ENCODE measurements at places on chromosomes 3 and 15. TPM values are rescaled to one million over a fixed set of nuclear protein-coding genes. Genes with fewer than 3 reads are reported as not detected.

PIK3CA gene
- 26.7 TPM for total RNA-seq

GOLGA6L4 gene
- 8.3 TPM for total RNA-seq

DNA sequence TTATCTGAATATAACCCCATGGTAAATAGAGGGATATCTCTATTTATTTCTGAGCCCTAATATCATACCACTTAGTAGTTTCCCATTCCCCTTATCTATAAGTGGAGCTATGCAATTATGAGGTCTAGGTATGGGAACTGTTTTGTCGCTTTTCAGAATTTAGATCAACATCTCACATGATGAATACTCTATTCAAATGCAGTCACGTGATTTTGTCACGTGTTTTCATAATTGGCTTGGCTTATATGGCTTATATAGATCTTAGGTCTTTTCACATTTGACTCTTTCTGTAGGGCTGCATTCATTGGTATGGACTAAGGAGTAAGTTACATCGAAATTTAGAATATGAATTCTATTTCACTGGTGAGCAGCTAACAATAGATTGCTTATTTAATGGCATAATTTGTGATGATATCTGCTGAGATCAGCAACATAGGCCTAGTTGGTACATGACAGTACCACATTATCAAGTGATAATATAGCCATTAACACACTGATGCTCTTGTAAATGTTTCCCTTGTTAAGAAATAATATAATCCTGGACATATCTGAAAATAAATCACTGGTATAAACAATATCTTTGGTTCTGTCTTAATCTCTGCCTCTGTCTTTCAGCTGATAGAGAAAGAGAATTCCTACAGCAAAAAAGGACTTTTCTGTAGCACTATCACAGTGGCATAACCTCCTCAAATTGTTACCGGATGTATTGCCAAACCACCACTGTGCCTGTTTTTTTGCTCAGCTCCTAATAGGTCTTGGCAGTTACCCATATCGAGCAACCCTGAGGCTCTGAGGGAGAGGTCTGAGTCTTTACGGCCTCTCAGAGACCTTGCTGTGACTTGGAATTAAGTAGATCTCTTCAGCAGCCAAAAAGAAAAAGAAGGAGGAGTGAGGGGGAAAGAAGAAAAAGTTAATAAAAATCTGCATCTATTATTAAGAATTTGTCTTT, 357.1 kb downstream of the ZPLD1 start:
- no peak for DNase-seq

MYO5C gene
- 22.9 TPM for total RNA-seq

DNA sequence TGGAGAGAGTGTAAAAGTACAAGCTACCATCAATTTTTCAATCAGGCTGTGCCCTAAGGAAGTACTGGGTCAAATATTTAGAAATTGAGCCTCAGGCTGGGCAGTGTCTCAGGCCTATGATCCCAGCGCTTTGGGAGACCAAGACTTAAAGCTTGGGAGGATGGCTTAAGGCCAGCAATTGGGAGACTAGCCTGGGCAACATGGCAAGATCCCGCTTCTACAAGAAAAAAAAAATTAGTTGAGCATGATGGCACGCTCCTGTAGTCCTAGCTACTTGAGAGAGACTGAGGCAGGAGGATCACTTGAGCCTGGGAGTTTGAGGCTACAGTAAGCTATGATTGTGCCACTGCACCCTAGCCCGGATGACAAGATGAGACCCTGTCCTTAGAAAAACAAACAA, 2.0 kb upstream of the UBP1 start:
- no peak for DNase-seq

DNA sequence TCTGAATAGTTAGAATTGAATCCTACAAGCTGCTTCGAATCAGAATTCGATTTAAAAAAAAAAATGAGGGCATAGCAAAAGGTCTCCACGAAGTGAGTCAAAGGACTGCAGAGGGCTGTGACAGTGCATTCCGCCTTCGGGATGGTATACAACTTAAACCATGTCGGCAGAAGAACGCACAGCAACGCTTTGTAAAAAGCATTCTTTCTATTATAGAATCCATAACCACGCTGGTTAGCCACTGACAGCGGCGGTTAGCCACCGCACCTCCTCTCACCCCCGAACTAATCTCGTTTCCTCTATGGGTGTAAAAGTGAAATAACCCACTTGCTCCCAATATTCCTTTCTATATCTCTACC, 664 bp upstream of the PIK3CA start:
- no peak for DNase-seq

- DNase-seq = no peak
These were observed 673 bp upstream of the HCLS1 start for GRCh38 chr3:121661376-121661775.

PARP3 gene
- 4.6 TPM for total RNA-seq

ANKRD34C gene
- not detected for total RNA-seq

DNA sequence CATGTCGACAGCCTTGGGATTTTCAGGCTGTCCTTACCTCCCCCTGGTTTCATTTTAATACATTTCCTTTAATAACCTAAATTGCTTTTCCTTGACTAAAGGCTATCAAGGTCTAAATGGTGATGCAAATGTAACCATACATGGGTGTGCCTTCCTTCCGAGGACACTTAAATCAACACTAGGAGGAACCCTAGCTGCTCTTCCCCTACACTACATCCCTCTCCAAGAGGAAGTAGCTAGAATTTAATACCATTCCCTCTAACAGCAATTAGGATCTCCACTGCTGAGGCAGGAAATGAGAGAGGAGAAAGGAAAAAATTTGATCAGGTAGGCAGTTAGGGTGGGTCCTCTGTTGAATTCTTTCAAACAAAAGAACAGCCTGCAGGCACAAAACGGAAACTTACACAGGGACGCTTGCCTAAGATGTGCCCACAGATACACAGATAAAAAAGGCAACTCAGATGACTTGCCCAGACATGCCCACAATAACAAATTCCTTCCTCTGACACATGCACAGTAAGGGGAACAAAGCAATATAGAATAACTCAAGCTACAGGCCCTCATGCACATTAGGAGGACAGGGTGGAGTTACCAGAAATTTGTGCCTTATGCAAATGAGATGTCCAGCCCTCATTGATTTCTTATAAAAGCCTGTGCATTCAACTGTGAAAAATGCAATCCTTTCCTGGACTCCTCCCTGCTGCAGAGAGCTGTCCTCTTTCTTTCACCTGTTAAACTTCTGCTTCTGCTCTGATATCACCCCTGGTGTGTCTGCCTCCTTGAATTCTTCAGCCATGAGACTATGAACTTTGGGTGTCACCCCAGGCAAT, 1024.4 kb upstream of the CADM2 start:
- no peak for DNase-seq

GRCh38 chr15:100281096-100281917, 60.5 kb downstream of the ADAMTS17 start:
- DNase-seq = no peak

SCAMP5 gene
- total RNA-seq = 132 TPM

DNA sequence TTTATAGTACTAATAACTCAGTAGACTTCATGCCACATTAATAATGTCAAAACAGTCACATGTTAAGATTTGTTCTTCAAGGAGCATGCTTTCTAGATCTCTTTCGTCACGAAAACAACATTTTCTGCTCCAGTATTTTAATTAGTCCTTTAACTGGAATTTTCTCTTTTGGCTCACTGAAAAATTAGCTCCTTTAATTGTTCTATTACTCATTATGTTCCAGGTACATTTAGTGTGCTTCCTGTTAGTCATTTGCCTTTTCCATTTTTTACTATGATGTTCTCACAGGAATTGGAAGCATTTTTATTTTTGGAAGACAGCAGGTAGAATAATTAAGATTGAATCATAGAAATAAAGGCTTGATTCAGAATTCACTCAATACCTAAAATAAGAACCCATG, 111.2 kb downstream of the SLC9A9 start:
- DNase-seq = no peak

ALCAM gene
- total RNA-seq = 14.0 TPM

DNA sequence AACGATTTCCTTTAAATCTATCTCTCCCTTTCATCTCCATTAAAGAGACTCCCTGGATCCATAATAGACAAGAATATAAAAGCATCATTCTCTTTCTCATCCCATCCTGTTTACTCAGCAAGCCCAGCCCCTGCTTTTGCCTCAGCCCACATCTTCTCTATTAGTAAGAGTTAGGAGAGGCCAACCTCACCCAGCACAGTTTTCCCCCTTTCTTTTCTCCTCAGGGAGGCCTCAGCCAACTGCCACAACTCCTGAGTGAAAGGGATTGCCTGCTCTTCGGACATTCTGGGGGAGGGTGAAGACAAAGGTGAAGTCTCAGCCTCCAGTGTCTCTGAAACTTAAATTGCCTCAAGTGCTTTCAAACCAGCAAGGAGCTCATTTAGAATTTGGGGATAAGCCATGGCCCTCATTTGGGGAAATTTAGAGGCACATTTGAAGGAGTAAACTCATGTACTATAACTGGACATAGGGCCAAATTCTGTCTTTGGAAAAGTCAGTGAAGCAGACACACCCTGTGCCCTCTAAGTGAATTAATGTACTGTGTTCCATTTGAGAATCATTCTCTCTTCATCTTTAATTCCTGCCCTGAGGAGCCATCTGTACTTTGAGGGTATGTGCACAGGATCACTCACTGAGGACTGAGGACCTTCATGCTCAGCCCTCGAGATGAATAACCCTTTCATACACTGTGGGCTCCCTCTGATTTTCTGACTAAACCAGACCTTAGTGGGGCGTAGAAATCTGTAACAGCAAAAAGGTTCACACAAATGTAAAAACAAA, 82.5 kb downstream of the SOX2 start:
- no peak for DNase-seq

TGM4 gene
- total RNA-seq = not detected

DOCK3 gene
- 1.3 TPM for total RNA-seq

GRCh38 chr3:12135029-12135657, 23.6 kb downstream of the TIMP4 start:
- DNase-seq = peak; percentile 73

DNA sequence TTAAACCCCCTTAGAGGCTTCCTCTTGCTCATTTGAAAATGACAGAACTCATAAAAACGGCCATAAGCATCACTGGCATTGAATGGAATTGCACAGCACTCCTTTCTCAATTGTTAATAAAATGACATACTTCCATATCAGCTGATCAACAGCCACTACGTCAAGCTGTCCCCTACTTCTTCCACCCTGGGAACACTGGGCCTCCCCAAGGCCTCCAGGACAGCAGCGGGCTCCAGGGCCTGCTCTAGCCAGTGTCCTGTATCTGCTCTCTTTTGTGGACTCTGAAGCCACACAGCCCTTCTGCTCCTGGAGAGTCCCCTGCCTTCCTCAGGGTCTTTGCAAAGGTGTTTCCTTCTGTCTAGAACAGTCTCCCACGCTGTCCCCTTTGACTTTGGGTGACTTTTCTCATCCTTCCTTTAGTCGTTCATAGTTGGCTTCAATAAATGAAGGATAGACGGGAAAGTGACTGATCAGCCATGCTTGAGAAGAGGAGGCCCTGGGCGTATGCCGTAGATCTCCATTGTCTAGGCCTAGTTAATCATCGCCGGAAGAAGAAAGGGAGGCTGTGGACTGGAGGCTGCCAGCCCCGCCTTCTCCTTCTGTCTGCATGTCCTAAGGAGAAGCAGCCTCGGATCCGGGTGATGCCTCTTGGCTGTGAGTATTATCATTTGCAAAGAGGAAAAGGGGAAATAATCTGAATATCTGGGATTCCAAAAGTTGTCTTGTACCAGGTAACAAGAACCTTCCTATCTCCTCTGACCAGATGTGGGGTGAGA, 4.7 kb upstream of the THSD4 start:
- DNase-seq = no peak

ACTR8 gene
- total RNA-seq = 40.1 TPM
